ENCODE measurements at places on chromosomes 6 and 20. TPM values are rescaled to one million over a fixed set of nuclear protein-coding genes. Genes with fewer than 3 reads are reported as not detected.

The KPNA5 gene
- 25.0 TPM for total RNA-seq

The OOEP gene
- 0.22 TPM for total RNA-seq

The HUS1B gene
- total RNA-seq: 1.3 TPM

The TAF8 gene
- 47.2 TPM for total RNA-seq

DNA sequence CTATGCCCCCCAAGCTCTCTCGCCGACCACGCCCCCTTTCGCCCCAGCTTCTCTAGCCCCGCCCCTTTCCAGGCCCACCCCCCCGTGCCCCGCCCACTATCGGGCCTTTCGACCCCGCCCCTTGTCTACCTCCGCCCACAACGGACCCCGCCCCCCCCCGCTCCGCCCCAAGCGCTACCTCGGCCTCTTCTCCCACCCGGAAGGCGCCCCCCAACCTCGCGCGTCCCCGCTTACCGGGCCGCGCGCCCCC, 200 bp downstream of the ZBTB22 start:
- peak overlapping the region; percentile 99 for H3K4me3 ChIP-seq
- no peak for DNase-seq
- peaks cover 86% of the 10 kb centered on the region for H3K4me1 ChIP-seq
- H3K27me3 ChIP-seq: no peaks in the 10 kb centered on the region
- H3K27ac ChIP-seq: peak overlapping the region; percentile 46

DNA sequence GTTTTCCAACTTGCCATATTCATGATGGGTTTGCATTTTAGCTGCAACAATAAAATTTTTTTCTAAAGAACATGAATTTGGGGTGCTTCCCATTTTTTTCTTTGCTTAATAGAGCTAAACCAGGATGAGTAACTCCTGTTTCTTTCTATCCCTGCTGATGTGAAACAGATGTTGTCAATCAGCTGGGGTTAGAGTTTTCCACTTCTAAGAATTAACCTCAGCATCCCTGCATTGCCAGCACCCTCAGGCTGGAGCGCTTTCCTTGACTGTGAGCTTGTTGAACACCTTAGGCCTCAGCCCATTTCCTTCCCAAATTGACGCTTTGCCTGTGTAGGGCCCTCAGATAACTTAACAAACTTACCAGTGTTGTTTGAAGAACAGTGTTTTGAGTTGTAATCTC, 74.5 kb downstream of the PTPN1 start:
- no peak for DNase-seq
- peaks cover 89% of the 10 kb centered on the region for H3K36me3 ChIP-seq
- H3K4me1 ChIP-seq: peaks cover 42% of the 10 kb centered on the region
- no peak overlapping the region for H3K4me3 ChIP-seq
- H3K27ac ChIP-seq: no peak overlapping the region

DNA sequence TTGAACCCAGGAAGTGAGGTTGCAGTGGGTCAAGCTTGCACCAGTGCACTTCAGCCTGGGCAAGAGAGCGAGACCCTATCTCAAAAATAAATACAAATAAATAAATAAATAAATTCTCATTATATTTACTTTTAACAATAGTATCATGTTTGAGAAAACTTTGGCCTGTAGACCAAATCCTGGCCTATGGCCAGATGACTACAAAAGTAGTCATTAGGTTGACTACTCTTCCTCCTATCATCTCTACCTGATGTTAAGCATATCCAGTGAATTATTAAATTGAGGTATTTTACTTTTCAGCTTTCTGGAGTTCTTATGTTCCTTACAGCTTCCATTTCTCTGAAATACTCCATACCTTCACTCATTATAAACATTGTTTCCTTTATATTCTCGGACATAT, 280.6 kb downstream of the LAMA2 start:
- no peak for DNase-seq
- H3K4me1 ChIP-seq: no peaks in the 10 kb centered on the region
- no peak overlapping the region for H3K27ac ChIP-seq
- H3K36me3 ChIP-seq: no peaks in the 10 kb centered on the region
- no peaks in the 10 kb centered on the region for H3K27me3 ChIP-seq

DNA sequence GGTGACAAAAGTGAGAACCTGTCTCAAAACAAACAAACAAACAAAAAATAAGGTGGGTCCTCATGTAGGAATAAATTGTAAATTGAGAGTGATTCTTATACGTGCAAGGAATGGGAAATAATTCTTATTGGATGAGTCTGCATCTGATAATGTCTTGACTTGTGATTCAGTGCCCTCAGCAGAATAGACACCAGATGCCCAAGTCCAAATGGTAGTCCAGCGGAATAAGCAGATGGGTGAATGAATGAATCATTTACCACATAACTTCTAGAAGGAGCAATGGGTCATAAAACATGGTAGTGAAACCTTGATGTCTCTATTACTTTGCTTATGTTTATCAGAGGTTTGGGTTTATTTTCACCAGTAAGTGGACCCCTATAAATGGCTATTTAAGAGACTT, 747.7 kb downstream of the PHF3 start:
- H3K4me3 ChIP-seq: no peak overlapping the region
- H3K27ac ChIP-seq: no peak overlapping the region
- no peaks in the 10 kb centered on the region for H3K4me1 ChIP-seq
- DNase-seq: no peak
- H3K27me3 ChIP-seq: no peaks in the 10 kb centered on the region

- peaks cover 41% of the 10 kb centered on the region for H3K27me3 ChIP-seq
- no peak overlapping the region for H3K4me3 ChIP-seq
- H3K27ac ChIP-seq: no peak overlapping the region
- DNase-seq: no peak
- peaks cover 16% of the 10 kb centered on the region for H3K4me1 ChIP-seq
Measured at GRCh38 chr6:40584741-40585140, 2.4 kb downstream of the LRFN2 start.

GRCh38 chr20:50054626-50055511, 58.1 kb downstream of the UBE2V1 start:
- no peak overlapping the region for H3K4me3 ChIP-seq
- DNase-seq: no peak
- peaks cover 8% of the 10 kb centered on the region for H3K4me1 ChIP-seq
- no peak overlapping the region for H3K27ac ChIP-seq
- H3K36me3 ChIP-seq: no peaks in the 10 kb centered on the region

DNA sequence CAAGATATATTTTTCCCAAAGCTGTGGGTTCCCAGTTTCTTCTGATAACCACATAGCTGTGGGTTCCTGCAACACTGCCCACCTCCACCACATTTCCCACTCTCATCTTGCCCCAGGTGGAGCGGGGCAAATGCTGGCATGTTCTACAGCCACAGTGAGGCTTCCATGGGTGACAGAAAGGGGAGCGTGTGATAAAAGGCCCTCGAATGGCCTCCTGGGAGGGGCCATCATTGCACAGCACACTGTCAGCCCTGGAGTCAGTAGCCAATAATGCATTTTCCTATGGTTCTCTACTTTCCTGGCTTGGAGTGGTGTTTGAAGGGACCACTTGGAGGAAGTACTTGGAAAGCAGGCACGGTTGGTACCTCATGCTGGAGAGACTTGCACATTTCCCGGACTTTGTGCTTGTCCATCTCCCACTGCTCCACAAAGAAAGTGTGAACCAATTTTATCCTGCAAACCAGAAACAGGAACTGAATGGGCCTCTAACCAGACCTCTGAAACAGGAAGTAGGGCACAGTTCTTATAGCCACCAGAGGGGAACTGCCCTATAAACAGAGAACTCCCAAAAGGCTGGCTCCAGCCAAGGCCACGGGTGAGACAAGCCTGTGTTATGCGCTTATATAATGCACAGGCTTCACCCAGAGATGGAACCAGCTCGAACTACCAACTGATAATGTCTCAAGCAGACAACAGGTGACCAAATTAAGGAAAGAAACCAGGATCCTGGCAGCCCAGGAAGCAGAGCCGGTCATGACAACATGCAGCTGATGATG, 8.6 kb downstream of the MAP3K5 start:
- H3K4me1 ChIP-seq: peaks cover 80% of the 10 kb centered on the region
- DNase-seq: peak; percentile 39
- H3K27me3 ChIP-seq: no peaks in the 10 kb centered on the region
- H3K36me3 ChIP-seq: peaks cover 16% of the 10 kb centered on the region
- peak overlapping the region; percentile 93 for H3K27ac ChIP-seq

DNA sequence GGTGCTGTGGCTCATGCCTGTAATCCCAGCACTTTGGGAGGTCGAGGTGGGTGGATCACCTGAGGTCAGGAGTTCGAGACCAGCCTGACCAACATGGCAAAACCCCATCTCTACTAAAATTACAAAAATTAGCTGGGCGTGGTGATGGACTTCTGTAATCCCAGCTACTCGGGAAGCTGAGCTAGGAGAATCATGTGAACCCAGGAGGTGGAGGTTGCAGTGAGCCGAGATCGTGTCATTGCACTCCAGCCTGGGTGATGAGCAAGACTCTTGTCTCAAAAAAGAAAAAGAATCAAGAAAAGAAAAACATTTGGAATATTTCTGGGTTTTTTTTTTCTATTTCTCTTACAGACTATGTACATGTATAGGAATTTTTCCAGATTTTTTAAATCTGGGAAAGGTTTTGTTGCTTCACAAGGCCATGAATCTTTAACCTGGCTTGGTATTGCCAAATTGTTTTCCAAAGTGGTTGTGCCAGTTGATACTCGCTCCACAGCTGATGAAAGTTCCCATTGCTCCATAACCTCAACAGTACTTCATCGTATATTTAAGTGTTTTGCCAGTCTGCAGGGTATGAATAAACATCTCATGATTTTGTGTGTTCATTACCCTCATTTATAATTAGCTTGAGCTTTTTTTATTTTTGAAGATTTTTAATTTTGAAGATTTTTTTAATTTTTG, 33.5 kb downstream of the RNF217 start:
- no peak overlapping the region for H3K27ac ChIP-seq
- no peaks in the 10 kb centered on the region for H3K27me3 ChIP-seq
- DNase-seq: no peak
- no peak overlapping the region for H3K4me3 ChIP-seq
- no peaks in the 10 kb centered on the region for H3K36me3 ChIP-seq

- no peak for DNase-seq
- no peaks in the 10 kb centered on the region for H3K4me1 ChIP-seq
- no peak overlapping the region for H3K27ac ChIP-seq
- H3K36me3 ChIP-seq: no peaks in the 10 kb centered on the region
- H3K27me3 ChIP-seq: peaks cover 22% of the 10 kb centered on the region
- no peak overlapping the region for H3K4me3 ChIP-seq
Measured at GRCh38 chr20:49427751-49428518, 54.5 kb downstream of the KCNB1 start.

Measured in activated B cell treated with CpG ODN at 0.5 μM for 24 hours (primary cell).